ENCODE measurements at places on chromosomes 4 and X.

DNA sequence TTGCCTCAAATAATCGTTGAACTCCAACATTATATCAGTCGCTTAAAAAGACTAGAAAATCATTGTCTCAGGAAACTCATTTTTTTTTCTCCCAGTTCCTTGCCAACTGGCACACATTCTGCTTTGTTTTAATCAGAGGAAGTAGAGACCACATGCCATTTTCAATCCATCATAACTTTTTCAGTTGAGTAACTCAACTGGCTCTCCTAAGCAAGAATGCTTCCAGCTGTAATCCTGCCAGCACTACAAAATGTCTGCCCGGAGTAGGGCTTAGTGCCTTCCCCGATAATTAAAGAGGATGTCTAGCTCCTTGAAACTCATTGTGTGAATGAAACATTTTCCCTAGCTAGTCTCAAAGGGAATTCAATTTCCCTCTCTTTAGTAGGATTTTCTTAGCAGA lies 33.0 kb downstream of the FREM3 start:
- peak; percentile 31 for DNase-seq

DNA sequence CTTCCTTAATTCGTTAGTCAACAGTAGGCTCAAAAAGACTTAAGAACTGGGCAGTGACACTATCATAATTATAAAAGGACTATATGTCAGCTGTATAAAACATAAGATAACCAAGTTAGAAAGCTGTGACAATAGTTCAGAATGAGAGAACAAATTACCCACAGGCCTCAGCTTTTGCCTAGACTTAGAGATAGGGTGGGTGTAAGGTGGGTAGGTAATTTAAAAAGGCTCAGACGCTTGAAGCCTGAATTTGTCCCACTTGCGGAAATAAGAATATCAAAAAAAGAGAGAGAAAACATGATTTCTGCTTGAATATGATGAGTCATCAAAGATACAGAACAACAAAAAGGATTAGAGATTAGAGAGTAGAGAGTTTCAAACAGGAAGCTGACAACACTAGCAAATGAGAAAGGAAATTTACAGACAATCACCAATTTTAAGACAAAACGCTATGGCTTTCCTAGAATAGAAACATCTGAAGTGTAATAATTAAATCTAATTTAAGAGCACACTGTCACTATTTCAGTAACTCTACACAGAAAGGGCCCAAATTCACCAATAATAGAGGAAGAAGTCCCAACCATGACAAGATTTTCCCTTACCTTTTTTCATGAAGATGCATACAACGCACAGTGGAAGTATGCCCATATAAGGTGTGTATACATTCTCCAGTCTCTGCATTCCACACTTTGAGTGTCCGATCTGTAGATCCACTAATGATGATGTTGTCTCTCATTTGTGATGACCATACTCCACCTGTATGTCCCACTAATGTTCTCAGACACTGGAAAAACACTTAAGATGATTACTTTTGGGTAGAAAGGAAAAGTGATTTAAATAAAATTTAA lies 208.1 kb downstream of the FBXW7 start:
- no peak for DNase-seq

DNA sequence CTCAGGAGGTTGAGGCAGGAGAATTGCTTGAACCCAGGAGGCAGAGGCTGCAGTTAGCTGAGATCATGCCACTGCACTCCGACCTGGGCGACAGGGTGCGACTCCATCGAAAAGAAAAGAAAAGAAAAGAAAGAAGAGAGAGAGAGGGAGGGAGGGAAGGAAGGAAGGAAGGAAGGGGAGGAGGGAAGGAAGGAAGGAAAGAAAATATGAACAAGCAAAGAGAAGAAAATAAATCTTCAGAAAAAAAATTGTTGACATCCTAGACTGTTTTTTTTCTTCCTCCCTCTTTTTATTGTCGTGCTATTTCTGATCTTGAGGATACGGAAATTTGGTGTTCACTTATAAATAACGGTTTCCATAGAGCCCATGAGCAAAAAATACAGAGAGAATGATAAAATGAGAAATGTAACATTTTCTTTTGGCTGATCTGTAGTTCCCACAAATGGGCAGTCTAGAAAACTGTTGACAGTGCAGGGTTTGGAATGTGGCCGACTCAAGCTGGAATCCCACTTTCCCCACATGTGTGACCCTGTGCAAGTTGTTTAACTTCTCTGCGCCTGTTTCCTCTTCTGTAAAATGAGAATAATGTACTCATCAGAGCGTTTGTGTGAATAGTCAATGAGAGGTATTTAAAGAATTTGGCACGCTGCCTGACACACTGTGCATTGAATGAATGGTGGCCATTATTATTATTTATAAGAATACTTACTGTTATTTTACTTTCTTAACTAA lies 19.4 kb downstream of the SORBS2 start:
- DNase-seq = peak; percentile 34

DNA sequence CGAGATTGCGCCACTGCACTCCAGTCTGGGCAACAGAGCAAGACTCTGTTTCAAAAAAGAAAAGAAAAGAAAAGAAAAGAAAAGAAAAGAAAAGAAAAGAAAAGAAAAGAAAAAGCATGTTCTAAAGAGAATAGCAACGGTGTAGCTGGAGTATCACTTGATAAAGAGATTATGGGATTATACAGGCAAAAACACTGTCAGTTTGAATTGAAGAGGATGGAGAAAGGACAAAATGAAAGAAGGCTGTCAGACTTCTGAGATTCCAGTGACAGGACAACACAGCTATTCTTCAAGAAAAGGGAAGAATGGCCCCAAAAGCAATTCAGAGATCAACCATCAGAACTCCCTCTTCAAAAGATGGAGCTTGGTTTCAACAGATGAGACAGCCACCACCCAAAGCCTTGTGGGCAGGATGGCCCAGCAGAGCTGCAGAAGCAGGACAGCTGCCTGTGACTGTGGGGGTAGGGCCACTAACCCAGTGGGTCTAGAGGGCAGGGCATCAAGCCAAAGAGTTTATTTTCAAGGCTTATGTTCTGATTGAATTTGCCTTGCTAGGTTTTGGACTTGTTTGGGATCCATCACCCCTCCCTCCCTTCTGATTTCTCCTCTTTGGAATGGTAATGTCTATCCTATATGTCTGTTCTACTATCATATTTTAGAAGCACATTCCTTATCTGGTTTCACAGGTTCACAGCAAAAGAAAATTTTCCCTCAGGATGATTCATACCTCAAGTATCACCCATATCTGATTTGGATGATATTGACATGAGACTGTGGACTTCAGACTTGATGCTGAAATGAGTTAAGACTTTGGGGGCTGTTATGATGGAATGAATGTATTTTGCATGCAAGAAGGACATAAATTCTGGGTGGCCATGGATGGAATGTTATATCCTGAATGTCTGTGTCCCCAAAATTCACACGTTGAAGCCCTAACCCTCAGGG lies 17.5 kb downstream of the RFC1 start:
- DNase-seq = no peak

GRCh38 chr4:155618183-155618838 lies 48.3 kb upstream of the GUCY1A1 start:
- DNase-seq = no peak

DNA sequence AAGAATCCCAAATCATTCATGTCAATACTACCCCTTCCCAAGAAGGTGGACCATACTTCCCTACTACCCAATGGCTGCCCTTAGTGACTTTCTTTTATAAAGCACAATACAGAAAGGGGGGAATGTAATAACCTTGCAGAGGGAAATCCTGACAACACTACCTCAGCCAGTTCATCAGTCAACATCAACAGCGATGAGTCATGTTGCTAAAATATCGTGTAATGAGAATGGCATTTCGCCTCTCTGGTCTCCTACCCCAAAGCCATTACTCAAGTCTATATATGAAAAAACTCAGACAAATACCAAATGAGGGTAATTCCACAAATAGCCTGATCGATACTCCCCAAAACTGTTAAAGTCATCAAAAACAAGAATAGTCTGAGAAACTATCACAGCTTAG lies 3.3 kb upstream of the MAGEA8 start:
- no peak for DNase-seq

- no peak for DNase-seq
Measured at GRCh38 chr4:81632581-81633299, 161.0 kb upstream of the RASGEF1B start.

DNA sequence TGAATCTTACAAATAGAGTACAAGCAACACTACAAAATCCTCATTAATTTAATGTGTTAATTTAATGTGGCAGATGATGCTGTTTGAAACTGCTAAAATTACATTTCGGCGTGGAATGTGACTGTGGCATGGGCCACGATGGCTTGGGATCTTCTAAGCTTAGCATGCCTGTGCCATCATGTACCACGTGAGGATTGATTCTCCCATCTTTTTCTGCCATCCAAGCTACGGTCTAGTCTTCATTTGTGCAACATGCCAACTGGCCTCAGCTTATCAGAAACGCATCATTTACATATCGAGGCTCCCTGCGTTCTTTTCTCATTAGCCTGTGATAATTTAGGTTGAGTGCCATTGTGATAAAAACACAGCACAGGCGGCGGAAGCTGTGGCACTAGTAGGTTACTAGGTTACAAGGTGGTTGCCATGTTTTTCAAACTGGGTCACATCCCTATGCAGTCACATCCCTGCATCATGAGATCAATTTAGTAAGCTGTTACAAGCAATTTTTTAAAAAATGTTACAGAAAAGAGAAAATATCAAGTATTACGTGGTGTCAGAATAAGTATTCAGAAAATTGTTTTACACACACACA lies 189.9 kb upstream of the RBPJ start:
- no peak for DNase-seq

DNA sequence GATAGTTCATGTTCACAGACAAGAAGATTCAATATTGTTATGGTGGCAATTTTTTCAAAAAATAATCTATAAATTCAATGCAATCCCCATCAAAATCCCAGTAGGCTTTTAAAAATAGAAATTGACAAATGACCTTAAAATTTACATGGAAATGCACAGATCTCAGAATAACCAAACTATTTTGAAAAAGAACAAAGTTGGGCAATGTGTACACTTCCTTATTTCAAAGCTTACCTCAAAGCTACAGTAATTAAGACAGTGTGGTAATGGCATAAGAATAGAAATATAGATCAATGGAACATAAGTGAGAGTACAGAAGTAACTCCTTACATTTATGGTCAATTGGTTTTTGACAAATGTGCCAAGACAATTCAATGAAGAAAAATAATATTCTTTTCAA lies 39.0 kb downstream of the FRMD7 start:
- no peak for DNase-seq

GRCh38 chr4:173573286-173573685 lies 43.3 kb upstream of the HAND2 start:
- DNase-seq = no peak

GRCh38 chrX:133054761-133055405 lies 42.0 kb downstream of the USP26 start:
- DNase-seq = no peak

GRCh38 chr4:79445371-79445781 lies 37.3 kb upstream of the GK2 start:
- no peak for DNase-seq

DNA sequence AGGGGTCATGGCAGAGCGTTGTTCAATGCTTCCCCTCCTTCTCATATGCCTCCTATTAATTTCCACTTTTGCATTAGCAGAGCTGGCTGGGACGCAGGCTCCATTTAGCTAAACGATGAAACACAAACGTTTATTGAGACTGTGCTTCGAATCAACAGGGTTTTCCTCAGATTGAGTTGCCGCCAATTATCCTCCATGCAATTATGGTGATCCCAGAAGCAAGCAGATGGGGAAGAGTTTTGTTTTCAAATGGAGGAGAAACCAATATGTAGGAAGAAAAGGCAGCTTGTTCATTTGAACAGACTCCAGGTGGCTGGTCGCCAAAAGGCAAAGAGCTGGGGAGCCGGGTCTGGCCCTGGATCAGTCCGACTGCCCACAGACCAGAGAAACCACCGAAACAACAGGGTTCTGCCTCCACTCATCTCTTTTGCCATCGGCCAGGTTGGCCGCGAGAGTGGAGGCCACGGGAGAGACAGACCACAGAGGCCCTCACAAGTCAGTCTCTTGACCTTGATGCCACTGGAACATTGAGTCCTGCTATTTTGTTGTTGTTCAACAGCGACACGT lies 184.8 kb downstream of the GBA3 start:
- DNase-seq = no peak

DNA sequence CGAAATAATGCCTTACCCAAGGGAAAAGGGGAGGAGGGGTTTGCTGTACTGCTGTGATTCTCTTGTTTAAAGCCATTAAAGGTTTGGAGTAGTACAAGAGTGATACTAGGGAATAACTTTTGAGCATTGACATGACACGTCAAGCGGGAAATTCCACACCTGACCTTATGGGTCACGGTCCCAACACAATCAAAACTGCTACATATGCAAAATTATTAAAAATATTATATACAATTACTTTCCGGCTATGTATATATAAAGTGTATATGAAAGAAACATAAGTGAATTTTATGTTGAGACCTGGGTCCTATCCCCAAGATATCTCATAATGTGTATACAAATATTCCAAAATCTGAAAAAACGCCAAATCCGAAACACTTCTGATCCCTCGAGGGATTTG lies 21.0 kb downstream of the FNIP2 start:
- no peak for DNase-seq

GRCh38 chr4:94469221-94469784 lies 17.6 kb downstream of the PDLIM5 start:
- no peak for DNase-seq

- DNase-seq = no peak
Measured at GRCh38 chr4:2891294-2891693, 47.6 kb downstream of the ADD1 start.

GRCh38 chr4:156705311-156705710 lies 266.3 kb downstream of the PDGFC start:
- DNase-seq = no peak

GRCh38 chr4:6715704-6716017 lies 313 bp upstream of the BLOC1S4 start:
- DNase-seq = no peak

DNA sequence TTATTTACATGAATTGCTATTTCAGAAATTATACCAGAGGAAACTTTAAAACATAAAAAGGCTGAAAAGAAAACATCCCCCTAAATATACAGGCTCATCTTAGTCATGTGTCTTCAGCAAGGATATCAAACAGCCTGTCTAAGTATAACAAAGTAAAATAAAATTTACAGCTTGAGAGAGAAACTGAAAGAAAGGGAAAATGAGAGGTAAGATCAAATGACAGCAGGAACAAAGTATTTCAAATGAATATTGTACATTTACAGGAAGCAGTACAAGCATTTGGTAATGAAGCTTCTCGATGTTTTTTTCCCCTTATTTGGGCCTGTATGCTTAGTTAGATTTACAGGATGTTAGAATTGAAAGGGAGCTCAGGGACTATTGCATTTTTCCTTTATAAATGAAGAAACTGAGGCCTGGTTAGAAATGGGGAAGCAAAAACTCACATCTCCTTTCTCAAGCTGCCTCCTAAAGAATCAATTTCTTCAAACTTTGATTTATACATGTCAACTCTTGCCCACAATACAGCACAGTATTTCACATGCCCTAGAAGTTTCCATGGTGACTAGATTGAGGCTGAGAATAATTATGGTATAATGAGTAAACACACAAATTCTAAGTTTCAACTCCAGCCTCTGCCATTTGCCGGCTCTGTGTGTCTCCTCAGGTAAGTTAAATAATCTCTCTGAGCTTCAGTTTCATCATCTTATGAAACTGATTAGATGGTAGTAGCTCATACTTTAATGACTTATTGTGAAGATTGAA lies 29.3 kb downstream of the DAPP1 start:
- no peak for DNase-seq
